Natural killer cell (primary cell): ENCODE measurements at places on chromosomes 12 and 14. TPM values are rescaled to one million over a fixed set of nuclear protein-coding genes. Genes with fewer than 3 reads are reported as not detected.

Gene ZC2HC1C
- 0.55 TPM for total RNA-seq

Gene PMCH
- total RNA-seq: not detected

Gene SALL2
- total RNA-seq: 2.5 TPM

Gene USP44
- 0.63 TPM for total RNA-seq

Gene CELA1
- 0.53 TPM for total RNA-seq

DNA sequence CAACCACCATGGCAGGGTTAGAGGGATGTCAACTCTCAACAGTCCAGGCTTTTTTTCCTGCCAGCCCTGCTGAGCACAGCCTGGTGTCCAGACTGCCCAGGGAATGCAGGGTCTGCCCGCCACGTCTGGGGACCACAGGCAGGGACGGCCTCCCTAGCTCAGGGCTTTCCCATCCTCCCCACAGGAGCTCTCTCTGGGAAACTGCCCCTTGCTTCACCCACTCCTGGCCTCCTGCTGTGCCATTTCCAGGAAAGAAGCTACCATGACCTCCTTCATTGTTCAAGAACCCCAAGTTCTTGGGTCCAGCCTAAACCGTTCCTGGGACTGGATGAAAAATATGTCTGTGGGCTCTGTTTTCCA lies 4.8 kb downstream of the SCNN1A start:
- no peaks in the 10 kb centered on the region for H3K36me3 ChIP-seq
- no peak for DNase-seq
- H3K4me1 ChIP-seq: peaks cover 33% of the 10 kb centered on the region
- H3K27me3 ChIP-seq: no peaks in the 10 kb centered on the region
- H3K4me3 ChIP-seq: no peak overlapping the region

- no peak overlapping the region for H3K27ac ChIP-seq
- H3K27me3 ChIP-seq: no peaks in the 10 kb centered on the region
- no peaks in the 10 kb centered on the region for H3K4me1 ChIP-seq
- H3K36me3 ChIP-seq: peaks cover 1% of the 10 kb centered on the region
- DNase-seq: no peak
Observed at GRCh38 chr12:64707926-64708325, 51.3 kb downstream of the GNS start.

- H3K4me1 ChIP-seq: no peaks in the 10 kb centered on the region
- no peaks in the 10 kb centered on the region for H3K27me3 ChIP-seq
- no peak for DNase-seq
Observed at GRCh38 chr12:11067514-11067913, 5.4 kb upstream of the TAS2R46 start.

DNA sequence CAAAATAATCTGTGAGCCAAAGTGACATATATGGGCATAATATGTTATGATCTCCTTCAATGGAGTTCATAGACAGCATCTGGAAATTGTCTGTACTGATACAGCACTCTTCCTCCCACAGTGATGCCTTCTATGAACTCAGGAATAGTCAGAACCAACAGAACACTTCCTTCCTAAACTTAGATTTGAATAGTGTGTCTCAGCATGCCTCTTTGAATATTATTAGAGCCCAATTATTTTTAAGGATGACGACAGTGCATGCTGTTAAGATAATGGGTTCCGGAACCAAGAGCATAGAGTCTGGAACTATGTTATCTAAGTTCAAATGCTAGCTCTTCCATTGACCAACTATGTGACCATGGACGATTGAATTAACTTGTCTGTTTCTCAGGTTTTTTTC lies 386.6 kb upstream of the PRICKLE1 start:
- no peaks in the 10 kb centered on the region for H3K27me3 ChIP-seq
- H3K4me3 ChIP-seq: no peak overlapping the region
- no peaks in the 10 kb centered on the region for H3K4me1 ChIP-seq
- H3K36me3 ChIP-seq: no peaks in the 10 kb centered on the region

- H3K27me3 ChIP-seq: no peaks in the 10 kb centered on the region
- H3K4me1 ChIP-seq: no peaks in the 10 kb centered on the region
- H3K36me3 ChIP-seq: no peaks in the 10 kb centered on the region
- no peak overlapping the region for H3K27ac ChIP-seq
- no peak for DNase-seq
Observed at GRCh38 chr14:98564006-98564405, 708.0 kb downstream of the BCL11B start.

DNA sequence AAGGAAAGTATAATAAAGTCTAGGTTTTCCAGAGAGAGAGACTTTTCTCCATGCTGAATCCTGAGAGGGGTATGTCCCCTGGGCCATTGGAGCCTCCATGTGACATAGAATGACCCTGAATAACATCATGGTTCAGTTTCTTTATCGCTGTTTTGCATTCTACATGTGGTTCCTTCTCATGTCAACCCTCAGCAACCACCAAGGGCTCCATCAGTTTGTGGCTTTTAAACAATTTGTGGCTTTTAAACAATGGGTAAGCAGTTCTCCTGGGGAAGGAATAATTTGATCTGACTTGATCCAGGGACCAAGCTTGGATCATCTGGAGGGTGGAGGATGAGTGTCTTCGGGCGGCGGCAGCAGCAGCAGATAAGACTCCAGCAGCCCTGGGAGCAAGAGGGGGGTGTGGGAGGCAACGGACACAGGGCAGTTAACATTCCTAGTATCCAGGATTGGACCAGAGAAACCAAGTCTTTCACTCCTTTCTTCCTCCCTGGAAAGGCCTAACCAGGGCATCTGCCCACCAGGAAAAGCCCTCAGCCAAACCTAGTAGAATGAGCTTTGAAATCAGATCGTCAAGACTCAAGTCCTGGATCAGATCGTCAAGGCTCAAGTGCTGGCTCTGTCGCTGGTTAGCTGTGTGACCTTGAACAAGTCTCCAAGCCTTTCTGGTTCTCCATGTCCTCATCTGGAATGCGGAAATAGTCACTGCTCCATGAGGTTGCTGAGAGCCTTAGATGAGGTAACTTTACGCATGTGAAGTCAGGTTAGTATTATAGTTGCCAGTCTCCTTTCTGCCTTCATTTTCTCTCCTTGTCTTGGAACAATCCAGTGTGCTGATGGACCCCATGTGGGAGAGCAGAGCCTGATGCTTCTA lies 27.8 kb upstream of the FAM222A start:
- no peak for DNase-seq
- no peak overlapping the region for H3K4me3 ChIP-seq
- H3K27ac ChIP-seq: no peak overlapping the region
- H3K4me1 ChIP-seq: no peaks in the 10 kb centered on the region
- H3K36me3 ChIP-seq: no peaks in the 10 kb centered on the region

GRCh38 chr14:72416892-72417291 lies 477.0 kb downstream of the DPF3 start:
- no peak overlapping the region for H3K4me3 ChIP-seq
- no peak for DNase-seq
- no peaks in the 10 kb centered on the region for H3K27me3 ChIP-seq
- no peaks in the 10 kb centered on the region for H3K36me3 ChIP-seq

GRCh38 chr12:4422985-4423384 lies 22.6 kb downstream of the FGF6 start:
- H3K27ac ChIP-seq: no peak overlapping the region
- H3K27me3 ChIP-seq: no peaks in the 10 kb centered on the region
- H3K4me1 ChIP-seq: no peaks in the 10 kb centered on the region
- DNase-seq: no peak
- H3K36me3 ChIP-seq: no peaks in the 10 kb centered on the region

DNA sequence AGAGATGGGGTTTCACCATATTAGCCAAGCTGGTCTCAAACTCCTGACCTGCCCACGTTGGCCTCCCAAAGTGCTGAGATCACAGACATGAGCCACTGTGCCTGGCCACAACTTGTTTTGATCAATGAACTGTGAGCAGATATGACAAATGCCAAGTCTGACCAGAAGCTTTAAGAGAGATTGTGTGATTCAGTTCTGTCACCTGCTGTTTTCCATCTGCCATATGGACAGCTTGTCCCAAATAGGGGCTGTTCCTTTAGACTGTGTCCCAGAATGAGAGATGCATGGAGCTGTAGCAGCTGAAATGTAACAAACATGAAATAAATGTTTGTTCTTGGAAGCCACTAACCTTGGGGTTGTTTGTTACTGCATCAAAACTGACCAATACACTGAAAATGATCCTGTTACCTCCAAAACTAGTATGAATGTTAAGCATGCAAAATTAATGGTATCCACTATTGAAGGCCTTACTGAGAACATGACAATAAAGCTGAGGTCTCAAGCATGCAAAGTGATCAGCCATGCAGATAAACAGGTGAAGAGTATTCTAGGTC lies 65.9 kb upstream of the MED13L start:
- DNase-seq: no peak
- no peaks in the 10 kb centered on the region for H3K4me1 ChIP-seq
- no peak overlapping the region for H3K4me3 ChIP-seq
- no peaks in the 10 kb centered on the region for H3K36me3 ChIP-seq
- no peak overlapping the region for H3K27ac ChIP-seq
- H3K27me3 ChIP-seq: no peaks in the 10 kb centered on the region

GRCh38 chr12:104060791-104061190 lies 3.5 kb upstream of the HCFC2 start:
- no peaks in the 10 kb centered on the region for H3K27me3 ChIP-seq
- no peak overlapping the region for H3K27ac ChIP-seq
- peaks cover 14% of the 10 kb centered on the region for H3K4me1 ChIP-seq
- no peak overlapping the region for H3K4me3 ChIP-seq

DNA sequence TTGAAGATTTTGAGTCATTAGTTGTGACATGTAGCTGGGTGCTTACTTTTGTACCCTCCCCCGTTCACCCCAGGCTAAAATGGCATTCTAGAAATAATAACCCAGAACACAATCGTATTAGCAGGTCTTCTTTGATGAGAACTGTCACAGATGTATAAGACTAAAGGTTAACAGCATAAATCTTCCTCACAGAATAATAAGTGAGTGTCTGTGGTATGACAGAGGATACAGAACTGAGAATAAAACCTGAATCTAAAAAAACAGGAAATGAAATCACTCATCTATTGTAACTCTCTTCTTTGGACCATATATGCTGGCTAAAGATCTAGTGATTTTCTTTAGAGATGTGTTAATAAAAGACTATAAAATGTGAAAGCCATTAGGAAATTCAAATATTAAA lies 746.6 kb downstream of the LRFN5 start:
- H3K27me3 ChIP-seq: no peaks in the 10 kb centered on the region
- H3K4me3 ChIP-seq: no peak overlapping the region
- no peak overlapping the region for H3K27ac ChIP-seq
- no peaks in the 10 kb centered on the region for H3K36me3 ChIP-seq

GRCh38 chr12:69309461-69309860 lies 38.7 kb upstream of the LYZ start:
- H3K4me1 ChIP-seq: no peaks in the 10 kb centered on the region
- no peak overlapping the region for H3K4me3 ChIP-seq
- no peaks in the 10 kb centered on the region for H3K36me3 ChIP-seq
- DNase-seq: no peak

GRCh38 chr12:13095266-13095995 lies 8.0 kb downstream of the GSG1 start:
- H3K4me3 ChIP-seq: no peak overlapping the region
- peaks cover 19% of the 10 kb centered on the region for H3K4me1 ChIP-seq
- H3K27me3 ChIP-seq: no peaks in the 10 kb centered on the region
- H3K36me3 ChIP-seq: no peaks in the 10 kb centered on the region
- no peak for DNase-seq

DNA sequence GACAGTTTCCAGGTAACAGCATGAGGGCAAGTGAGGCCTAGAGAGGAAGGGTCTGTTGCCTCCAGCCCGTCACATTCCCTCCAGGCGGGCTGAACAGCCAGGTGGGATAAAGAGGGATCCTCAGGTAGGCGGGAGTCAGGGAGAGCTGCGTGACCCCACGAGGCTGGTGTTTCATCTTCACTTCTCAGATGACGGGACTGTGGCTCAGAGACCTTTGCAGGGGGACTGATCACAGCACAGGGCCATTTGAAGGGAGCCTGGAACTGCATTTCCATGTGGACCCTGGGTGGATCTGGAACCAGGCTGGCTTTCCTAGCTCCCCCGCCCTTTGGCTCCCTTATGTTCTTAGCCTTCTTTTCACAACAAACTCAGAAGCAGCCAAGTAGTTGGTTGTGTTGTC lies 37.4 kb downstream of the SH2B3 start:
- no peak overlapping the region for H3K4me3 ChIP-seq
- H3K27ac ChIP-seq: no peak overlapping the region
- H3K4me1 ChIP-seq: peaks cover 91% of the 10 kb centered on the region
- peaks cover 22% of the 10 kb centered on the region for H3K36me3 ChIP-seq

DNA sequence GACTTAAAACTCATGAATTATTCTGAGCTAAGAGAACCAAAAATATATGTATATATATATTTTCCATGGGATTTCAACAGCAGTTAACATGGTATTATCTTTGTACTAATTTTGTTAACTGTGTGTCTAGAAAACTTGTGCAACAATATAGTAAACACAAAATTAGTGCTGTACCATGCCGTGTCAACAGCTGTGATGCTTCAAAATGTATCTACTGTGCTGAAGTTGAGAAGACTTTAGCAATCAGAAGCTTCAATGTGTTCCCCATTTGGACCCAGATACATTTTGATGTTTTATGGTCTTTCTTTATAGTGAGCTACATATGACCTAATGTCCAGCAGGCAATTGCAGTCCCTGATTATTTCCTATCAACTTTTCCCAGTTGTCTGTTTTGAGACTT lies 405.7 kb downstream of the DIO2 start:
- H3K27me3 ChIP-seq: no peaks in the 10 kb centered on the region
- no peak overlapping the region for H3K4me3 ChIP-seq
- no peaks in the 10 kb centered on the region for H3K36me3 ChIP-seq
- H3K27ac ChIP-seq: no peak overlapping the region
- no peak for DNase-seq

DNA sequence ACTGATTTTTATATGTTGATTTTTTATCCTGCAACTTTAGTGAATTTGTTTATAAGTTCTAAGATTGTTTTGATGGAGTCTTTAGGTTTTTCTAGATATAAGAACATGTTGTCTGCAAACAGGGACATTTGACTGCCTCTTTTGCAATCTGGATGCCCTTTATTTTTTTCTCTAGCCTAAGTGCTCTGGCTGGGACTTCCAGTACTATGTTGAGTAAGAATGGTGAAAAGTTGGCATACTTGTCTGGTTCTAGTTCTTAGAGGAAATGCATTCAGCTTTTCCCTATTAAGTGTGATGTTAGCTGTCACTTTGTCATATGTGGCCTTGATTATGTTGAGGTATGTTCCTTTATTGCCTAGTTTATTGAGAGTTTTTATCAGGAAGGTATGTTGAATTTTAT lies 68.1 kb downstream of the ERC1 start:
- DNase-seq: no peak
- no peak overlapping the region for H3K27ac ChIP-seq
- H3K36me3 ChIP-seq: no peaks in the 10 kb centered on the region
- H3K4me1 ChIP-seq: no peaks in the 10 kb centered on the region
- H3K4me3 ChIP-seq: no peak overlapping the region
- H3K27me3 ChIP-seq: no peaks in the 10 kb centered on the region

DNA sequence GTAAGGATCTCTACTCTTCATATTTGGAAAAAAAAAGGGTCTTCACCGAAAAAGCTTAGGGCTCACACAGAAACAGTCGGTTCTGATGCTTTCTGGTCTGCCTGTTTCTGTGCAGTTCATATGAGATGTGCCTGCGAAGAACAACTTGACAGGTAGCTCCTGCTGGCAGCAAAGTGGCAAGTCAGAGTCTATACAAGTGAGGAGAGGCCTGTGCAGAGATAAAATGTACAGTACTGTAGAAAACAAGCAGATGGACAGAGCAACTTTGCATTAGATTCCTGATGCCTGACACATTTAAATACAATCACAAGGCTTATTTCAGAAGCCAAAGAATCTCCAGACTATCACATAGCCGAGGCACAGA lies 936.0 kb downstream of the DIO2 start:
- DNase-seq: no peak
- no peak overlapping the region for H3K4me3 ChIP-seq
- no peaks in the 10 kb centered on the region for H3K36me3 ChIP-seq
- H3K27me3 ChIP-seq: no peaks in the 10 kb centered on the region
- no peak overlapping the region for H3K27ac ChIP-seq

GRCh38 chr12:104411826-104412641 lies 44.7 kb upstream of the CHST11 start:
- H3K4me3 ChIP-seq: no peak overlapping the region
- no peak for DNase-seq
- no peaks in the 10 kb centered on the region for H3K4me1 ChIP-seq
- H3K27ac ChIP-seq: no peak overlapping the region
- no peaks in the 10 kb centered on the region for H3K27me3 ChIP-seq
